M059J (cell line): ENCODE measurements at places on chromosomes 5 and 9. TPM values are rescaled to one million over a fixed set of nuclear protein-coding genes. Genes with fewer than 3 reads are reported as not detected.

The SLC36A3 gene
- not detected in 2 replicates for total RNA-seq

The ZNF366 gene
- total RNA-seq, result 0.96 and 1.4 TPM in 2 replicates

The PDZD2 gene
- 2.9 and 7.1 TPM in 2 replicates for total RNA-seq

The COL15A1 gene
- total RNA-seq, result 2.9 and 4.2 TPM in 2 replicates

The PCDHB10 gene
- total RNA-seq, result 0.49 and 1.3 TPM in 2 replicates

The PPIC gene
- total RNA-seq, result 74.2 and 139 TPM in 2 replicates

The PAX5 gene
- not detected in 2 replicates for total RNA-seq

The UGT3A1 gene
- not detected in 2 replicates for total RNA-seq

The OTP gene
- not detected in 2 replicates for total RNA-seq

The FAM169A gene
- 5.3 and 10.7 TPM in 2 replicates for total RNA-seq

The FBXO10 gene
- 6.2 and 8.4 TPM in 2 replicates for total RNA-seq

The BRD9 gene
- total RNA-seq, result 30.9 and 37.3 TPM in 2 replicates

The SPRY4 gene
- 3.6 and 6.9 TPM in 2 replicates for total RNA-seq

The CD14 gene
- total RNA-seq, result 0.47 TPM in 1 of 2 replicates, not detected in the other

The RAD23B gene
- total RNA-seq, result 201 and 202 TPM in 2 replicates

The ANKRD31 gene
- 0.02 TPM in 1 of 2 replicates, not detected in the other for total RNA-seq

DNA sequence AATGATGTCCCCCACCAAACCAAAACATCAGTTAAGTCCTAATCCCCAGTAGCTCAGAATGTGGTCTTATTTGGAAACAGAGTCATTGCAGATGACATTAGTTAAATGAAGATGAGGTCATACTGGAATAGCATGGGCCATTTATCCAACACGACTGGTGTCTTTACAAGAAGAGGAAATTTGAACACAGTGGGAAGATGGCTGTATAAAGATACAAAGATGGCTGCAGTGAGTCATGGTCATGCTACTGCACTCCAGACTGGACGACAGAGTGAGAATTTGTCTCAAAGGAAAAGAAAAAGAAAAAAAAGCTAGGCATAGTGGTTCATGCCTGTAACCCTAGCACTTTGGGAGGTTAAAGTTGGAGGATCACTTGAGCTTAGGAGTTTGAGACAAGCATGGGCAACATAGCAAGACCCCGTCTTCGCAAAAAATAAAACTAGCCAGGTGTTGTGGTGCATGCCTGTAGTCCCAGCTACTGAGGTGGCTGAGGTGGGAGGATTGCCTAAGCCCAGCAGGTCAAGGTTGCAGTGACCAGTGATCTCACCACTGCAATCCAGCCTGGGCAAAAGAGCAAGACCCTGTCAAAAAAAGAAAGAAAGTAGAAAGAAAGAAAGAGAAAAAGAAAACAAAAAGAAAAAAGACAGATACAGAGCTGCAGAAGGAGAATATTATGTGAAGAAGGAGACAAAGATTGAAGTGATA, 130.0 kb upstream of the CDKN2B start:
- no peak for DNase-seq

GRCh38 chr5:117262572-117263131, 688.0 kb upstream of the SEMA6A start:
- no peak for DNase-seq

- no peak for DNase-seq
These were observed 1.2 kb downstream of the CDKN2B-AS1 start for GRCh38 chr9:21995666-21996398.

DNA sequence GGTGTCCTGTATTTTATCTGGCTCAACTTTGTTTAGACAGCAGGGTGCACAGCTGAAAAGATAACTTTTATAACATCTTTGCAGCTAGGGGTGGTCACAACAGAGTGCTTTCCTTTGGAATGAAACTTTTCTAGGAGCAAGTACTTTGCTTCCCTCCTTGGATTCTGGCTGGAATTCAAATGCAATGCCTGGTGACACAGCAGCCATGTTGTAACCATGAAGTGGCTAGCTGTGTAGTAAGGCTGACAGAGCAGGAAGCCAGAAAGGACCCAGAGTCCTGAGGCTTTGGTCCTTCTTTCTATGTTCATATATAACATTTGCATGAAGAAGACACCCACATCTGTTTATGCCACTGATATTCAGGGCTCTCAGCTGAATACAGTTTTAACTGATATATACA, 48.1 kb downstream of the TENT4A start:
- DNase-seq, result no peak

DNA sequence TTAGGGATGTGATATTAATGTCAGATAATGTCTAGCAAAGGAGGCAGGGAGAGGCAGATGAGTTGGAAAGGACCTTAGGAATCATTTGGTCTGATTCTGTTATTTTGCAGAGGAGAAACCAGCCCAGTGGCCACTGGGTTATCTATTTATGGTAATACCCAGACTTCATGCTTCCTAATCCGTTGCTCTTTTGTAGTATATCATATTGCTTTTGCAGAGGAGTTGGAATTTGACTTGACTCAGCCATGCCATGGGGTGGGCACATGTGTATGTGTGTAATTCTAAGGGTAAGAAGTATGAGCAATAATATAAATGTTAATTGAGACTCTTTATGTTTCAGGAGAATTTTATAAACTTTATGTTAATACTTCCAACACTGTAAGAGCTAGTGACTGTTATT, 7.3 kb downstream of the GPR21 start:
- no peak for DNase-seq

DNA sequence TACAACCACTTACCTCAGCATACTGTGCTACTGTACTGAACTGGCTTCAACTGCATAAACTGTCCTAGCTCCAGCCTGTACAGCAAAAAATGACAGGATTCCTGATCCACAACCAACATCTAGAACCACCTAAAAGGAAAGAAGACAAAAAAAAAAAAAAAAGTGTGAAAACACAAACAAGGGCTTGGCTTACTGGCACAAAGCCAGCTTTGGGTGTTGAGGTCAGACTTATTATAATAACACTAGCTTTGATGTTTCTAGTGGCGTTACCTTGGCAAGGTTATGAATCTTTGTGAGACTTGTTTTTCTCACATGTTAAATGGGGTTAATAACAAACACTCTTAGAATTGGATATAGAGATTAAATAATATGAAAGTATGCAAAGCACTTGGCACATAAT, 148.5 kb upstream of the PUM3 start:
- DNase-seq, result no peak

- DNase-seq, result no peak
These were observed 12.2 kb downstream of the KLHL9 start for GRCh38 chr9:21322911-21323461.

GRCh38 chr9:134629586-134630392, 11.8 kb upstream of the COL5A1 start:
- DNase-seq, result no peak

DNA sequence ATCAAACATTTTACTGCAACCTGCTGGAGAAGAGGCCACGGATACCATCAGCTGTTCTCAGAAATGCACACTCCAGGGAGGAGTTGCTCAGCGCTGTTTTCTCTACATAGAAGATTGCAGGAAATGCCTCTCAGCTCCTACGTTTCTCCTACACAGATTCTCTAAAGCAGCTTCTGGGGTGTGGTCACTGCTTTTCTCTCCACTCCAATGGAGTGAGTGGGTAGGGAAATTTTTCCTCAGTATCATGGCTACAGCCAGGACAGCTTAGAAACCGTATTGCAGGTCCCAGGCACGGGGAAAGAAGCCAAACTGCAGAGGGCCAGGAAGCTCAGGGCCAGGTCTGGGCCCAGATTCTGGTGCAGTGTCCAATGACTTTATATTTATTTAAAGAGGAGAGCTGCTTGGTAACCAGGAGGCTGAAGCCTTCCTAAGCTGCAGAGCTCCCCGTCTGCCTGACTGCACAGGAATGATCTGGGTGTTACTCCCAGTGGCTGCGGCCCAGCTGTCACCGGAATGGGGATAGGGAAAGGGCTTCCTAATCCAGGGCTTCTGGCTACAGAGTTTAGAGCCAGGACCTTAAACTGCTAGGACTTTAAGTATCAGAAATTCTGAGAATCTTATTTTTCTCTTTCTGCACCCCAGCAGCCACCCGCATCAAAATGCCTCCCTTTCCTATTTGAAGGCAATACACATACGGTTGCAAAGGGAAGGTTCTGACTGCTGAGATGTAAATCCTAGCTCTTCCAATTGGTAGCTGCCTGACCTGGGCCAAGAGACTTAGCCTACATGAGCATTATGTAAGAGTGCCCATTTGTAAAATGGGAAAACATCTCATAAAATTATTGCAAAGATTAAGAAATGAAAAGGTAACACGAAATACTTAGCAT, 1.4 kb upstream of the SPTAN1 start:
- DNase-seq, result peak; percentile 41

- peak; percentile 41 for DNase-seq
These were observed 9.6 kb upstream of the PLPP1 start for GRCh38 chr5:55544341-55544740.

DNA sequence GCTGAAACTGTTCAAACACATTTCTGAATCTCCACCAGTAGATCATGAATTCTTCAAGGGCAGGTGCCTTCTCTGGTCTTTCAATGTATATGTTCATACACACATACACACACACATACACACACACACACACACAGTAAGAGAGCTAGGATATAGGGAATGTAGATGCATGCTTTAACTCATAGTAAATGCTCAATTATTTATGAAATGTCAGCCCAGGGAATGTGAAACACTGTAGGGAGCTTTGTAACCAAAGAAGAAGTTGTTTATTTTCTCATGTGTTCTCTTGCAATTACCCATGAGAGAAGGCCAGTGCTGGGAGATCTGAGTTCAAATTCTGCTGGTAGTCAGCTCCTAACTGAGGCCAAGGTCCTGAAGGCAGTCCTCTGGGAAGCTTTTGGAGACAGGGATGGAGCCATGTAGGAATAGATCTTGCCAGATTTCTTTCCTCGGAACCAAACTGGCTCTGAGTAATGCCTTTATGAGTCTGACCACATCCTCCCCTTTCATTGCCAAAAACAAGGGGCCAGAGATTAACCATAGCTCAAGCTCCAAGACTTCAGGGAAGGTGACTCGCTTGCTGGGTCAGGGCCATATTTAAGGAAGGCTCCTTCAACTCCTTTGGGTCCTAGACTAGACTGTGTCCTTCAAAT, 487.0 kb upstream of the TNC start:
- peak; percentile 99 for DNase-seq

DNA sequence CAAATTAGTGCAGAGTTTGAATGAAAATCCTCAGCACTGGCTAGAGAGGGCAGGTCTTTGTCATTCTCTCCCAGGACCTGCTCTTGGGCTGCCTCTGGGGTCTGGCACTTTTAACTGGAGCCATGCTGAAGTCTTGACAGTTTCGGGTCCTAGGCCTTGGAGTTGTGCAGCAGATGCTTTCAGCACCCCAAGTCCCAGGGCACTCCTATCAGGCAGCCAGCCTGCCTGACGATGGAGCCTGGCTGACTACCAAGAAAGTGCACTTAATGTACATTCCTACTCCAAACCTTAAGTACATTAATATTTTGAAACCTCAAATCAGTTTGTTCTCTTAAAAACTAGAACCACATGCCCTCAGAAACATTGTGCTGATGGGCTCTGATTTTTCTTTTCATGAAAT, 69.3 kb upstream of the CXCL14 start:
- no peak for DNase-seq

GRCh38 chr9:27717991-27718390, 144.7 kb upstream of the C9orf72 start:
- DNase-seq, result no peak

- no peak for DNase-seq
These were observed 98.3 kb downstream of the PSD2 start for GRCh38 chr5:139893873-139894272.

GRCh38 chr5:58341476-58341875, 118.4 kb downstream of the PLK2 start:
- no peak for DNase-seq

GRCh38 chr5:52842111-52842510, 54.4 kb downstream of the ITGA1 start:
- DNase-seq, result no peak

GRCh38 chr9:124218438-124218982, 39.2 kb upstream of the NEK6 start:
- DNase-seq, result peak; percentile 86

DNA sequence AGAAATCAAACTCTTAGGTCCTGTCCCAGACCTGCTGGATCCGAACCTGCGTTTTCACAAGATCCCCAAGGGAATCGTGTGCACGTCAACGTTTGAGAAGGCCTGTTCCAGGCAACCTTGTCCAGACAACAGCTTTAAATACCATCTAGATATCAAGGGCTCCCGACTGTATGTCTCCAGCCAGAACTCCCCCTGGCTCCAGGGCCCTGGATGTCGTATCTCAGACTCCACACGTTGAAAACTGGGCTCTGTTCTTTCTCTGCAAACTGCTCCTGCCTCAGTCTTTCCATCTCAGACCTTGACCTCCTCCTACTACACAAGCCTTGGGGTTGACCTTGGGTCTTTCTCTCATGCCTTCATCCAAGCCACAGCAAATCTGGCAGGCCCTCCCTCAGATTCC, 5.8 kb upstream of the ENG start:
- no peak for DNase-seq

DNA sequence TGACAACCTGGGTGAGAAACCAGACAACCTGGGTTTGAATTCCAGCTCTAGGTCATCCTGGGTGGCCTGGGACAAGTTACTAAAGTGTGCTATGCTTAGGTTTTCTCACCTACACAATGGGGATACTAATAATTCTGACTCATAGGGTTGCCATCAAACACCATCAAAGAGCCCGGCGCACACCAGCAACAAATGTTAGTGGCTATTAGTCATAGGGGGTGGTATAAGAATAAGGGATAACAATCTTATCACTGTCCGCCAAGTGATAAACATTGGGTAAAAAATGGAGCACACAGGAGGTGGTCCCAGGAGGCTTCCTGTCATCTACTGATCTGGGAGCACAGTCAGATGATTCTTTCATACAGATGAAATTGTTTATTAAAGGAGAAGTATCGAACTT, 61.4 kb upstream of the AFAP1L1 start:
- DNase-seq, result peak; percentile 98

GRCh38 chr5:120151825-120152224, 312.3 kb upstream of the PRR16 start:
- DNase-seq, result peak; percentile 14

DNA sequence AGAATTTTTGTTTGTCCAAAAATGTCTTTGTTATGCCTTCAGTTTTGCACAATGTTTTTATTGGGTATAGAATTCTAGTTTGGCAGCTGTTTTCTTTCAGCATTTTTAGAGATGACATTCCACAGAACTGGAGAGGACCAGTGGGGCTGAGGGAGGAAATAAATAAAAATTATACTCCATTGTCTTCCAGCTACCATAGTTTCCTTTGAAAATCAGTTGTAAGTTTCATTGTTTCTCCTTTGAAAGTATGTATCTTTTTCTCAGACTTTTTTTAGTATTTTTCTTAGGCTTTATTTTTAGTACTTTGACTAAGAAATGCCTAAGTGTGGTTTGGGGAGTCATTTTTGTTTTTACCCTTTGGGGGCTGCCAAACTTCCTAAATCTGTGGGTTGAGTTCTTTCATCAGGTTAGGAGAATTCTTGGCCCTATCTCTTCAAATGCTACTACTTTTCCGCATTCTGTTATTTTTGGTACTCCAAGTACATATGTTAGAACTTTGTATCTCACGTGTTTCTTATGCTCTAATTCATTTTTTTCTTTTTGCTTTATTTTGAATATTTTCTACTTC, 15.2 kb upstream of the FBLL1 start:
- no peak for DNase-seq

- DNase-seq, result no peak
These were observed 127.6 kb downstream of the RFX3 start for GRCh38 chr9:3398232-3398648.
